ENCODE measurements at places on chromosomes 6 and 20.

GRCh38 chr6:119497988-119498727 lies 148.6 kb upstream of the MAN1A1 start:
- DNase-seq, result no peak

- DNase-seq, result peak; percentile 46
These were observed 13.4 kb upstream of the FOXC1 start for GRCh38 chr6:1596088-1596852.

- no peak for DNase-seq
These were observed 60.1 kb upstream of the AKIRIN2 start for GRCh38 chr6:87762116-87762515.

DNA sequence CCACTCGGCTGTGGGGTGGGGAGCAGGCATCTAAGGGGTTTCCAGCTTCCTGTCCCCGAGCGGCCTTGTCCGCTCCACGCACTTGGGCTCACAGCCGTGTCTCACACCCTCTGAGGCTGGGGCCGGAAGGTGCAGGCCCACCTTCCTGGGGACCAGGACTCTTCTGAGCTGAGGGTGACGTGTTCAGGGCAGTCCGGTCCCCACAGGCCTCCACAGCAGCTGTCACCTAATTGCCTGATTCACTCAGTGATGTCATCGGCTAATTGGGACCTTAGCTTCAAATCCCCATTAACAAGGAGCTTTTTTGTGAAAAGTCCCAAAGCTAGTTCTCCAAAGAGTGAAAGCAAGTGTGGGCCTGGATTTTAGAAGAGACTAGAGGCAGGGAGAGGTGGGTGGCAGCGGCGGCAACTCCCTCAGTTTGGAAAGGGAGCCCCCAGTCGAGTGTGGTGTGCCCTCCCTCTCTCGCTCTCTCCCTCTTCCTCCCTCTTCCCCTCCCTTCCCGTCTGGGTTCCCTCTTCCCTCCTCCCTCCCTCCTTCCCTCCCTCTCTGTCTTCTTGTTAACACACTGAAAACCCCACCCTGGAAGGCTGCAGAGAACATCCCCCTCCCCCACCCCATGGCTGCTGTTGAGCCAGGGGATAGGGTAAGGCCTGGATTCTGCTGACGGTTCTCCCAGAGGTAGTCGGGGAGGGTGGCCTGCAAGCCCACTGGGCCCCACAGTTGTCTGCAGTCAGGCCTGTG lies 39.0 kb downstream of the MYT1 start:
- no peak for DNase-seq

Measured in ACHN (cell line).